ENCODE measurements at places on chromosomes 3 and 15. TPM values are rescaled to one million over a fixed set of nuclear protein-coding genes. Genes with fewer than 3 reads are reported as not detected.

CTXN2 gene
- not detected for total RNA-seq

SI gene
- not detected for total RNA-seq

KIF15 gene
- 9.3 TPM for total RNA-seq

STX19 gene
- total RNA-seq = 1.7 TPM

GRCh38 chr3:195869413-195870001 lies 38.8 kb downstream of the TNK2 start:
- no peaks in the 10 kb centered on the region for H3K4me1 ChIP-seq
- H3K27me3 ChIP-seq = no peaks in the 10 kb centered on the region
- H3K36me3 ChIP-seq = peaks cover 89% of the 10 kb centered on the region
- no peak overlapping the region for H3K27ac ChIP-seq
- DNase-seq = no peak

DNA sequence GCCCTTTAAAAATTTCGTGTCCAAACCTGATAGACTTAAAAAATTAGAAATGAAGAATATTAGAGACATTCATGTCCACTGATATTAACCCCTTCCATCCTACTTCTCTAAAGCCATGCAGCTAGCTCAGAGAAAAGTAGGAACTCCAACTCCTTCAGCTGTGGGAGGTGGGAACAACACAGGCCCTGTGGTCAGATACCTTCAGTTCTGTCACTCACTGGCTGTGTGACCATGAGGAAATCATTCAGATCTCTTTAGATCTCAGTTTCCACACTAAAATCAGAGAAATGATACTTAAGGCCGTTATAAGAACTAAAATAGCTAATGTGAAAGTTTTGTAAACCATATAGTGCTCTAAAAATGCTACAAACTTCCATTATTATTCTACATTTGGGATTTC lies 209.8 kb downstream of the TNIK start:
- H3K36me3 ChIP-seq = no peaks in the 10 kb centered on the region
- no peak overlapping the region for H3K4me3 ChIP-seq
- no peaks in the 10 kb centered on the region for H3K4me1 ChIP-seq
- DNase-seq = no peak

GRCh38 chr3:52210550-52211046 lies 12.6 kb downstream of the ALAS1 start:
- peak overlapping the region; percentile 54 for H3K27ac ChIP-seq
- H3K27me3 ChIP-seq = no peaks in the 10 kb centered on the region
- H3K36me3 ChIP-seq = peaks cover 100% of the 10 kb centered on the region
- peak; percentile 88 for DNase-seq

DNA sequence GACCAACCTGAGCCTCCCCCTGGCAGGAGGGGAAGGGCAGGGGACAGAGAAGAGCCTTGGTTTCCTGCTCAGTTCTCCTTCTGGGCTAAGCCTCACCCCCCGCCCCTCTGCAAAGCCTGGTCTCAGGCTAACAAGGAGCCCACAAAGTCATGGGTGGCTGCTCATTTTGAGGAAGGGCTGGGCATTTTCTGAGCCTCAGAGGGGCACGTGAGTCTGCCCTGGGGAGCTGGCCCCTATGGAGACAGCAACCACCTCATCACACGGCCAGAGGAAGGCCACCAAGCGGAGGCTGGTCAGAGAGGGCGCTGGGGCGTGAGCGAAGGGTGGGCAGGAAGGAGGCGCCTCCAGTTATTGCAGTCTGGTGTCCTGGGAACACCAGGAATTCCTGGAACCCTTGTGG lies 18.7 kb downstream of the ABTB1 start:
- no peak for DNase-seq
- H3K27ac ChIP-seq = no peak overlapping the region
- peaks cover 2% of the 10 kb centered on the region for H3K4me1 ChIP-seq

- no peak for DNase-seq
- peaks cover 1% of the 10 kb centered on the region for H3K4me1 ChIP-seq
- peaks cover 4% of the 10 kb centered on the region for H3K36me3 ChIP-seq
- H3K27ac ChIP-seq = no peak overlapping the region
- no peaks in the 10 kb centered on the region for H3K27me3 ChIP-seq
- H3K4me3 ChIP-seq = no peak overlapping the region
Measured at GRCh38 chr15:41834096-41834495, 4.6 kb upstream of the PLA2G4B start.

GRCh38 chr3:99896482-99896881 lies 78.8 kb downstream of the CMSS1 start:
- H3K36me3 ChIP-seq = no peaks in the 10 kb centered on the region
- no peak for DNase-seq
- peaks cover 27% of the 10 kb centered on the region for H3K4me1 ChIP-seq
- H3K27me3 ChIP-seq = no peaks in the 10 kb centered on the region
- H3K4me3 ChIP-seq = no peak overlapping the region
- peak overlapping the region; percentile 42 for H3K27ac ChIP-seq

GRCh38 chr3:195297446-195297845 lies 26.5 kb upstream of the XXYLT1 start:
- peaks cover 8% of the 10 kb centered on the region for H3K36me3 ChIP-seq
- no peaks in the 10 kb centered on the region for H3K4me1 ChIP-seq
- H3K27me3 ChIP-seq = no peaks in the 10 kb centered on the region
- DNase-seq = no peak
- no peak overlapping the region for H3K27ac ChIP-seq
- no peak overlapping the region for H3K4me3 ChIP-seq

DNA sequence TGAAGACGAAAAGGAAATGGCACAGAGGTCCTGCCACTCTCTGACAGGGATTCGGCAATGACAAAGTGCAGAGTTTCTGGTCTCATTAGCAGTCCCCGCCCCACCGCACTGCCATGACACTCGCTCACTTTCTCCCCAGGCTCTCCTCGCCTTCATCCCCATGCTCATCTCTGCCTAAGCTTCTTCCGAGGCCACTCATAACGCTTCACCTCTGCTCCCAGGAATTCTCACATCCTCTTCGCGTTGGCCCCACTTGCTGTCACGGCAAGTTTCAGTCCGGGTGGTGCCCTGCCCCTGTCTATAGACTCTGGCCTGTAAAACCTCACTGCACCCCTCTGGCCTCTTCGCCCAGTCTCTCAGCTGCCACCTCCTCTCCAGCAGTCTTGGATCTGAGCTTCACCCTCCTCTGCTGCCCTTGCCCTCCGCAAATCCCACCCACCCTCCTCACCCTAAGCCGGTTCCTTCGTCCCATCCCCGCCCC lies 654 bp downstream of the RUBCN start:
- H3K27me3 ChIP-seq = no peaks in the 10 kb centered on the region
- peak overlapping the region; percentile 99 for H3K4me3 ChIP-seq
- H3K27ac ChIP-seq = peak overlapping the region; percentile 89
- peak; percentile 51 for DNase-seq

GRCh38 chr3:133928136-133928893 lies 32.6 kb upstream of the RAB6B start:
- no peak for DNase-seq
- H3K4me1 ChIP-seq = peaks cover 12% of the 10 kb centered on the region
- no peak overlapping the region for H3K27ac ChIP-seq

GRCh38 chr3:150220799-150221198 lies 187.3 kb upstream of the TSC22D2 start:
- no peaks in the 10 kb centered on the region for H3K36me3 ChIP-seq
- peak overlapping the region; percentile 35 for H3K4me3 ChIP-seq
- H3K27ac ChIP-seq = peak overlapping the region; percentile 41
- H3K27me3 ChIP-seq = no peaks in the 10 kb centered on the region
- peak; percentile 46 for DNase-seq

GRCh38 chr3:72891053-72891855 lies 3.4 kb downstream of the GXYLT2 start:
- peaks cover 3% of the 10 kb centered on the region for H3K27me3 ChIP-seq
- no peak overlapping the region for H3K4me3 ChIP-seq
- H3K4me1 ChIP-seq = peaks cover 11% of the 10 kb centered on the region

DNA sequence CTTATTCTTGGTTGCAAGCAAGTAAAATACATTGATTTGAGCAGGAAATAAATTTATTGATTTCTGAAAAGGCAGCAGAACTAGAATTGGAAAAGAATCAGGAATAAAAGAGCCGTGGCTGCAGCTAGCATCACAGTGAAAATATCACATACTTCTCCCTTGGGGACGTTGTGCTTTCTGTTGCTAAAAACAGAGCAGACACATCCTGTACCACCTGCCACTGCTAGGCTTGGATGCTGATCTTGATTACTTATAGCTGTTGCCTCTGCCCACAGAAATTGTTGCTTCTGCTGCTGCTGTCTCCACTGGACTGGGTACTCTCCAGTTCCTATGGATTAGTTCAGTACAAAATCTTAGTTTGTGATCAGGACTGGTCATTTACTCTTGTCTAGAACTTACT lies 283.8 kb downstream of the C3orf38 start:
- H3K27ac ChIP-seq = no peak overlapping the region
- H3K4me1 ChIP-seq = no peaks in the 10 kb centered on the region
- peak; percentile 41 for DNase-seq
- no peak overlapping the region for H3K4me3 ChIP-seq
- no peaks in the 10 kb centered on the region for H3K36me3 ChIP-seq
- no peaks in the 10 kb centered on the region for H3K27me3 ChIP-seq
